ENCODE measurements at places on chromosomes 5 and 9. TPM values are rescaled to one million over a fixed set of nuclear protein-coding genes. Genes with fewer than 3 reads are reported as not detected.

Gene DAB2IP
- total RNA-seq, result 15.3 TPM

Gene TNFSF15
- 0.90 TPM for total RNA-seq

Gene ACTBL2
- not detected for total RNA-seq

Gene NR5A1
- not detected for total RNA-seq

Gene HMGCS1
- total RNA-seq, result 73.2 TPM

Gene SLIT3
- total RNA-seq, result under 0.01 TPM

Gene AGXT2
- not detected for total RNA-seq

Gene CAMK2A
- not detected for total RNA-seq

Gene SLC34A1
- not detected for total RNA-seq

Gene NUDT12
- 4.2 TPM for total RNA-seq

Gene CDC37L1
- total RNA-seq, result 7.7 TPM

Gene NUTM2F
- total RNA-seq, result not detected

Gene DAPK1
- 28.2 TPM for total RNA-seq

Gene PRXL2C
- 27.2 TPM for total RNA-seq

Data from dermis microvascular lymphatic vessel endothelial cell (primary cell).